ENCODE measurements at places on chromosomes 12 and 14. TPM values are rescaled to one million over a fixed set of nuclear protein-coding genes. Genes with fewer than 3 reads are reported as not detected.

KCNA5 gene
- 0.27 TPM for total RNA-seq

GRCh38 chr12:124350491-124350890 is 55.6 kb downstream of the RFLNA start:
- no peaks in the 10 kb centered on the region for H3K4me1 ChIP-seq
- no peak overlapping the region for H3K4me3 ChIP-seq
- DNase-seq: no peak
- no peak overlapping the region for H3K27ac ChIP-seq
- H3K36me3 ChIP-seq: no peaks in the 10 kb centered on the region
- no peaks in the 10 kb centered on the region for H3K27me3 ChIP-seq

DNA sequence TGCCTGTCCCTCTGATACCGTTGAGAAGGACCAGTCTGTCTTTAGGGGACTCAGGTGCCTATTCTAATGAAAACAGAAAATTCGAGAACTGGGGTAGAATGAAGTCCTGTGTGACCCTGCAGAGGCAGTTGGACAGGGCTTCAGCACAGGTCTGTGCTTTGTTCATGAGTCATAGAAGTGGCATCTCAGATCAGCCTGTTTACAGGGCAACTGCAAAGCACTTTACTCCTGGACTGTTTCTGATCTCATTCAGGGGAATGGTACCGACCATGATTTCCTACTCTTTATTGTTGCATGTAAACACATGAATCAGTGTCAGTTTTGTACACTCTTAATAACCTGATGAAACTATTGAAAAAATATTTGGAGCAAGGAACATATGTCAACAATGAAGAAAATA is 1517.0 kb downstream of the AACS start:
- no peak overlapping the region for H3K4me3 ChIP-seq
- no peak overlapping the region for H3K27ac ChIP-seq
- no peak for DNase-seq
- H3K27me3 ChIP-seq: no peaks in the 10 kb centered on the region
- H3K4me1 ChIP-seq: no peaks in the 10 kb centered on the region

TMBIM4 gene
- 85.6 TPM for total RNA-seq

DNA sequence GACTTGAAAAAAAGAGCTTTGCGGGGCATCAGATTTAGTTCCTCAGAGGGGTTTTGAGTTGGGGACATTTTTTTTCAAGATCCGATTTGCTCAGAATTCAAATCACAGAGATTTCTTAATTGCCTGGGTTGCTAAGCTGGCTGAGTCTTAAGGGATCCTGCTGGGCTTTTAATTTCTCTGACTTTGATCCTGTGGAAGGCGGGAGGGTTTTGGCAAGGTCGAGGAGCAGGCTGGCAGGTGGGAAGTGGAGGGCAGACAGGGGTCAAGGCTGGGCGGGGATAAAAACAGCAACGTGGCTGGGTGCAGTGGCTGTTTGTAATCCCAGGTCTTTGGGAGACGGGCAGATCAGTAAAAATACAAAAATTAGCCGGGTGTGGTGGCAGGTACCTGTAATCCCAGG is 33.5 kb upstream of the CCDC63 start:
- H3K27me3 ChIP-seq: peaks cover 3% of the 10 kb centered on the region
- H3K27ac ChIP-seq: no peak overlapping the region
- no peaks in the 10 kb centered on the region for H3K36me3 ChIP-seq
- DNase-seq: no peak
- H3K4me3 ChIP-seq: no peak overlapping the region

CLECL1 gene
- 37.8 TPM for total RNA-seq

DNA sequence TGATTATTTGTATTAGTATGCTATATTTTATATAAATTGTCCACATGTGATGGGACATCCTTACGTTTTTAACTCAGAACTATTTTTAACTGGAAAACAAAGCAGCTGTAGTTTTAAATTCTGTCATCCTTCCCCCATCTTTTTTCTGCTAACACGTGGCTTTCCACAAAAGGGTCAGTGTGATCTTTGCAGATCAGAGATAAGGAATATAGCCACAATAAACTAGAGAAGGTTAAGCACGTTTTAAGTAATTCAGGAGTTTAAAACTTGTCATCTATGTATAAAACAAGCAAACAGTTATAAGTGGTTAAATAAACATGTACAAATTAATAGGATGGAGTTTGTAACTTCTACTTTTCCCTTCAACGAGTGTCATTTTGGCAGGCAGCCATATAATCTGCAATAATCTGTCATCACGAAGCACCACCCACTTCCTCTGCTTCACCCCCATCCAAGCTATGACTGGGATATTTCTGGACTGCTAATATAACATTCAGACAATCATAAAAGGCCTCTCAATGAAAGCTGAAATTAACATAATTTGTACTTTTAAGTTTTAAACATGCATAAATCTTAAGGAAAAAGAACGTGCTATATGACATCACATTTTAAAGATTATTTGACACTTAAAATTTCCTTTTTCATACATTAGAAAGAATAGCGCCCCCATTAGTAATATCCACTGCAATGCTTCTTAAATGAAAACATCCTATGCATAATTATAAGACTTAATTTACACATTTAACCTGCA is 15.3 kb downstream of the TAOK3 start:
- H3K36me3 ChIP-seq: peaks cover 9% of the 10 kb centered on the region
- peaks cover 38% of the 10 kb centered on the region for H3K4me1 ChIP-seq
- H3K27me3 ChIP-seq: no peaks in the 10 kb centered on the region
